Body of pancreas (tissue), 4 donors: ENCODE measurements at places on chromosomes 12 and 14.

DNA sequence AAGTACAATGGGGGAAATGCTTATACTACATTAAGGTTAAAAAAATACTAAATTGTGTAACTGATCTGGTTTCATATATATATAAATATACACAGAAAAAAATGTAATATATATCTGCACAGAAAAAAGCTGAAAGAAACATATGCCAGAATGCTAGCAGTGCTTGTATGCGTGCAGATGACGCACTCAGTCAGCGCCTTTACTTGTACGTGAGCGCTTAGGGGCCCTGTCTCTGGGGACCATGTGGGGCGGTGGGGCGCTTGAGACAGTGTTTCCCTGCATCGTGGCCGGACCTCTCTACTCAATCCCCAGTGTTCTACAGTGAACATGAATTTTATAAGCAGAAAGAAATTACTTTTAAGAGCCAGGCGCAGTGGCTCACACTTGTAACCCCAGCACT is 7.0 kb downstream of the ANKRD9 start:
- no peak overlapping the region for H3K27ac ChIP-seq
- H3K4me1 ChIP-seq: no peaks in the 10 kb centered on the region
- H3K36me3 ChIP-seq: peaks cover 8% of the 10 kb centered on the region
- H3K27me3 ChIP-seq: no peaks in the 10 kb centered on the region
- H3K4me3 ChIP-seq: no peak overlapping the region

GRCh38 chr14:96484399-96484798 is 17.8 kb upstream of the PAPOLA start:
- no peaks in the 10 kb centered on the region for H3K36me3 ChIP-seq
- no peaks in the 10 kb centered on the region for H3K27me3 ChIP-seq
- DNase-seq: no peak
- peaks cover 4% of the 10 kb centered on the region for H3K4me1 ChIP-seq
- H3K27ac ChIP-seq: no peak overlapping the region

GRCh38 chr14:92982956-92983355 is 60.0 kb downstream of the CHGA start:
- peaks cover 32% of the 10 kb centered on the region for H3K4me1 ChIP-seq
- no peak for DNase-seq
- no peak overlapping the region for H3K4me3 ChIP-seq
- H3K36me3 ChIP-seq: no peaks in the 10 kb centered on the region

DNA sequence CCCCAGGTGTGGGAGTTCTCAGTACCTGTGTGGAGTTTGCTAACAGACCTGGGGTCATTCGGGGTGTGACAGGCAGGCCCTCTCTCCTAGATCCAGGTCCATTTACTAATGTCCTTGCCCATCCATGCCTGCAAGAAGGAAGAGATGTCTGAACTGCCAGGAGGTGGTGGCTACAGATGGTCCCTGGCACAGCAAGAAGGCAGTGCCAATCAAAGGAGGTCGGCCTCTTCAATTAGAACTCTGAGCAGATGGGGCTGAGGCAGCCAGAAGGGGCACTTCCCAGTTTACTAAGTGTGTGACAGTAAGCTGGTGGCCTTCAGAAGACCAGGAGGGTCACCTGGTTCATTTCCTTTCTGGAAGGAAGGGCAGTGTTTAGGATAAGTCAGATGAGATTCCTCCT is 202.5 kb downstream of the CACNA1C start:
- no peak for DNase-seq
- no peaks in the 10 kb centered on the region for H3K36me3 ChIP-seq
- H3K4me3 ChIP-seq: no peak overlapping the region
- H3K27ac ChIP-seq: no peak overlapping the region
- no peaks in the 10 kb centered on the region for H3K27me3 ChIP-seq

DNA sequence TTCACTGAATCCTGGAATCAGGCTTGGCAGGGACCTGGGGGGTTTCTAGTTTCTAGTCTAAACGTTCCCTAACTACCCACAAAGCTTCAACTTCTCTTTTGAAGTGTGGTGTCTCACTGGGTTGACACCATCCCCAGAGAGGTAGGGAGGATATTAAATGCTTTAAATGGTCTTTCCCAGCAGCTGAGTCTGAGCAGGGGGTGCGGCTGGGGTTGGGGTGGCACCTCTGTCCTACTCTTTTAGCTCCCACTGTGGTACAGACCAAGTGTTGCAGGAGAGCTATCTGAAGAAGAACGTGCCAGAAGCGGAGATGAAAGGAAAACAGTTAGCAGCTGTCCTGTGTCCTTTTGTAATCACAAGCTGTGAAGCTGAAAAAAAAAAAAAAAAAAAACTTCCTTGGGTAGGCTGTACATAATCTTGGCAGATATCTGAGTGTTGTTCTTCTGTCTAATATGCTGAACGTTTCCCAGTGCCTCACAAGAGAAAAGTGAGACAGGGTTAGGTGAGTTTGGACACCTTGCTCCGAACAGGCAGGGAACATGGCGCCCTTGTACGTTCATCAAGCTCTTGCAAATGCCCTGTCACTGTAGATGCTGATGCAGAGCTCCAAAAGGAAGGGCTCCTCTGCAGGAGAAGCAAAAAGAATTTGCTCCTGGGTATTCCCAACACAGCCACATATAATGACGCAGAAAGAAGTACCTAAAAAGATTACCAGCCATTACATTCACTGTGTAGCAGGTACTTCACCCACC is 447.2 kb downstream of the APAF1 start:
- H3K27me3 ChIP-seq: no peaks in the 10 kb centered on the region
- no peaks in the 10 kb centered on the region for H3K4me1 ChIP-seq
- H3K36me3 ChIP-seq: no peaks in the 10 kb centered on the region
- no peak overlapping the region for H3K27ac ChIP-seq

- H3K27ac ChIP-seq: no peak overlapping the region
- no peaks in the 10 kb centered on the region for H3K4me1 ChIP-seq
- H3K4me3 ChIP-seq: no peak overlapping the region
- H3K27me3 ChIP-seq: no peaks in the 10 kb centered on the region
Measured at GRCh38 chr12:75685617-75686225, 174.3 kb upstream of the KRR1 start.

- no peaks in the 10 kb centered on the region for H3K27me3 ChIP-seq
- no peak overlapping the region for H3K27ac ChIP-seq
- DNase-seq: no peak
- no peak overlapping the region for H3K4me3 ChIP-seq
- H3K36me3 ChIP-seq: no peaks in the 10 kb centered on the region
Measured at GRCh38 chr12:31727192-31727591, 1.6 kb downstream of the AMN1 start.

DNA sequence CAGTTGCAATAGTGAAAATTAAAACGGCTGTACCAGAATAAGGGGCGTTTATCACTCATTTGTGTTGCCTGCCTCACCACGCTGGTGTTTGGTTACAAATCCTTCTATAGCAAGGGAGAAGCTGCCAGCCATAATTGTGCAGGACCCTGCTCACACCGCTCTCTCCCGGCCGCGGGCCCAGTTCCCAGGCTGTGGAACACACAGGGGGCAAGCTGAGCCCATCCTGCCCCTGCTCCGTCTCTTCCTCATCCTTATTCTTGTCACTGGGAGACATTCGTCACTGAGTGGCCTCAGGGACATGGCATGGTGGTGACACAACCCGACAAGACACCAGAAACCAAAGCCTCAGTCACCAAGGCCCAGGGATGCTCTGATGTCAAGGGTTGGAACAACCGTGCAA is 116.3 kb upstream of the FKBP4 start:
- no peak overlapping the region for H3K27ac ChIP-seq
- H3K27me3 ChIP-seq: no peaks in the 10 kb centered on the region
- no peaks in the 10 kb centered on the region for H3K36me3 ChIP-seq
- no peak for DNase-seq
- no peak overlapping the region for H3K4me3 ChIP-seq

DNA sequence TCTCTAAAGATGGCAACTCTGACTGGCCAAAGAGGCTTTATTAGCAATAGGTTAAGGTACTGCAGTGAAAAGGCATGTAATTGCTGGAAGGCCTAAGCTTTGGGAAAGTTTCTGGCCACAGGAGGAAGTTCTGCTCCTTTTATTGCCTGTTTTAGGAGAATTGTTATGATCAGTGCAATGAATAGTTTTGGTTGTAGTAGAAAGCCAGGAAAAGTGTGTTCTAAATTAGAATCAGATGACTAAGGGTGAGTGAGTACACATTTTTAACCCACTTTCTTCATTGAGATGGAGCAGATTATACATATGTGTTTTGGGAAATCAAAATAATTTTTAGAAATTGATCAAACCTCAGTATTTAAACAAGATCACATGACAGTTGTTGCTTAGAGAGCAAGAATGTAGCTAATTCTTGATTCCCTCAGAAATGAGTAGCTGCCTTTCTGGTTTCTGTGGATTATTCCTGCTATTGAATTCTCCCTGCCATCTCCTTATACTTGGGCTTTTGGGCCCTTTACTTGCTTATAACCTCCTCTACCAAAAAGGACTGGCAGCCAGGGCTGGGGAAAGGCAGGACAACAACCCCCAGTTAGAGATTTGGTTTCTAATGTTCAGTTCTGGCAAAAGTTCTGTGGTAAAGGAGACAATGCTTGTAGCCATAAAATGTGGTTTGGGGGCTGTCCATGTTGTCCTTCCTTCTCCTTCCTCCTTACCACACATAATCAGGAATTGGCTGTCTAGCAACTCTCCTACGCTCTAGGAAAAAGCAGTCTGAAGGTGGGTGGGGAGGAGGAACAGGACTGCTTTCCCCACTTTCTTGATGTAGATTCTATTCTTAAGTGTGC is 217.1 kb downstream of the SLC38A4 start:
- no peaks in the 10 kb centered on the region for H3K27me3 ChIP-seq
- H3K4me1 ChIP-seq: peaks cover 22% of the 10 kb centered on the region
- DNase-seq: no peak
- no peak overlapping the region for H3K4me3 ChIP-seq

- no peaks in the 10 kb centered on the region for H3K36me3 ChIP-seq
- no peaks in the 10 kb centered on the region for H3K4me1 ChIP-seq
- H3K27ac ChIP-seq: no peak overlapping the region
- no peak overlapping the region for H3K4me3 ChIP-seq
- no peaks in the 10 kb centered on the region for H3K27me3 ChIP-seq
- no peak for DNase-seq
Measured at GRCh38 chr12:77973579-77973978, 142.9 kb downstream of the NAV3 start.

GRCh38 chr14:67917006-67917405 is 97.4 kb downstream of the RAD51B start:
- no peaks in the 10 kb centered on the region for H3K36me3 ChIP-seq
- H3K4me1 ChIP-seq: peaks cover 12% of the 10 kb centered on the region
- H3K27ac ChIP-seq: no peak overlapping the region

GRCh38 chr12:98838231-98838647 is 193.1 kb downstream of the APAF1 start:
- no peaks in the 10 kb centered on the region for H3K36me3 ChIP-seq
- H3K4me1 ChIP-seq: no peaks in the 10 kb centered on the region
- no peak for DNase-seq
- H3K4me3 ChIP-seq: no peak overlapping the region

GRCh38 chr12:89762498-89763170 is 54.0 kb upstream of the ATP2B1 start:
- no peaks in the 10 kb centered on the region for H3K4me1 ChIP-seq
- DNase-seq: no peak
- H3K4me3 ChIP-seq: no peak overlapping the region
- H3K27ac ChIP-seq: no peak overlapping the region
- no peaks in the 10 kb centered on the region for H3K27me3 ChIP-seq

DNA sequence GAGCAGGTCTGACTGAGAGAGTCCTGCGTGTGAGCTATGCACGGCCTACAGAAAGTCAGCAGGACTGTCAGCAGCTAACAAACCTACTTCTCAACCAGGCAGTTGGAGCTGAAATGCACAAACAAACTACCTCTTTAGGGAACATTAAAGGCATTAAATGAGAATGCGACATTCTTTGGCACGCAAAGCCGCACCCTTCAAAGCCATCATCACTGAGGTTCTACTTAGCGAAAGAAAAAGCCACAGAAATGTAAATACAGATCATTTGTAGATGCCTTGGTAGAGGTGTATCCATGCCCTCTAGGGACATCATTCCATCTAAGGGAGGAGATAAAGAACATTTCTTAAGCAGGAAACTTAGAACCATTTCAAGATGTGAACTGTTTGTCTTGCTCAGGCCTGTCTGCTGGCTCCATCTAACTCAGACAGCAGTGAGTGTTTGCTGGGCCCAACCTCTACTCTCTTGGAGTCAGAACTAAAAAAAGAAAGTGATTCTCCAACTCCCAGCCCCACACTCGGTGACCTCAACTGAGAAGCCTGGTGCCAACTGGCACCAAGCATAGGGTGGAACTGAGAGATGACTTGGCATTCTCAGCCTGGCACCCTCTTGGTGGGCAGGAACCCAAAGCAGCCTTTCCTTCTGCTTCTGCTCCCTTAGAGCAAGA is 63.5 kb upstream of the MBIP start:
- H3K4me1 ChIP-seq: no peaks in the 10 kb centered on the region
- H3K27ac ChIP-seq: no peak overlapping the region
- H3K27me3 ChIP-seq: no peaks in the 10 kb centered on the region
- H3K36me3 ChIP-seq: no peaks in the 10 kb centered on the region

GRCh38 chr12:6222078-6222654 is 22.0 kb downstream of the CD9 start:
- DNase-seq: no peak
- peaks cover 22% of the 10 kb centered on the region for H3K4me1 ChIP-seq
- peak overlapping the region; percentile 29 for H3K27ac ChIP-seq
- peaks cover 2% of the 10 kb centered on the region for H3K36me3 ChIP-seq
- no peak overlapping the region for H3K4me3 ChIP-seq

GRCh38 chr12:121246893-121247557 is 37.1 kb downstream of the P2RX4 start:
- H3K27me3 ChIP-seq: no peaks in the 10 kb centered on the region
- H3K4me3 ChIP-seq: no peak overlapping the region
- H3K36me3 ChIP-seq: peaks cover 16% of the 10 kb centered on the region
- H3K27ac ChIP-seq: no peak overlapping the region

- H3K27me3 ChIP-seq: no peaks in the 10 kb centered on the region
- no peaks in the 10 kb centered on the region for H3K36me3 ChIP-seq
- no peak overlapping the region for H3K4me3 ChIP-seq
- no peak for DNase-seq
- no peak overlapping the region for H3K27ac ChIP-seq
Measured at GRCh38 chr12:56261503-56262232, 3.5 kb upstream of the ANKRD52 start.

- H3K4me1 ChIP-seq: peaks cover 13% of the 10 kb centered on the region
- no peaks in the 10 kb centered on the region for H3K27me3 ChIP-seq
- no peak overlapping the region for H3K27ac ChIP-seq
- H3K36me3 ChIP-seq: no peaks in the 10 kb centered on the region
Measured at GRCh38 chr12:94261786-94262185, 113.4 kb downstream of the PLXNC1 start.

DNA sequence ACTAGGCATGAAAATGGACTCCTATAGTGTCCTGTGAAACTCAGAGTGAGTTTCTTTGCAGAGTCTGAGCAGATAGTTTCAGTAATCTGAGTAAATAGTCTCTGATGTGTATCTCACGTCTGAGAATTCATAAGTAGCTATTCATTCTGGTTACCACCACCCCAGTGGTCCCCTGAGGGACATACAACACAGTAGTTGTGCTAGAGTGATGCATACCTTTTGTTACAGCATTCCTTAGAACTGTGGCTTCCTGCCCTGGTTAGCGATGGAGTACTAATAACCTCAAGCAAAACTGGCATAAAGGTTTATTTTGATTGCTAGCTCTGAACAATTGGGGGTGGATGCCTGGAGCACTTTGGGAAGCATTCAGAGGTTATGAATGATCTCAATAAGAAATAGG is 114.7 kb downstream of the DAAM1 start:
- no peak for DNase-seq
- H3K4me3 ChIP-seq: no peak overlapping the region
- H3K4me1 ChIP-seq: no peaks in the 10 kb centered on the region
- H3K27me3 ChIP-seq: no peaks in the 10 kb centered on the region
- H3K27ac ChIP-seq: no peak overlapping the region

- H3K27me3 ChIP-seq: no peaks in the 10 kb centered on the region
- no peak overlapping the region for H3K27ac ChIP-seq
- no peak for DNase-seq
- H3K36me3 ChIP-seq: no peaks in the 10 kb centered on the region
Measured at GRCh38 chr14:90533591-90534021, 136.8 kb downstream of the CALM1 start.
